Liver (tissue), 10 donors: ENCODE measurements at places on chromosomes 4 and X.
A peak's percentile ranks its signal among the peaks of the same experiment; 100 is the strongest.

GRCh38 chrX:44035571-44035970 lies 62.4 kb upstream of the NDP start:
- no peak for DNase-seq

DNA sequence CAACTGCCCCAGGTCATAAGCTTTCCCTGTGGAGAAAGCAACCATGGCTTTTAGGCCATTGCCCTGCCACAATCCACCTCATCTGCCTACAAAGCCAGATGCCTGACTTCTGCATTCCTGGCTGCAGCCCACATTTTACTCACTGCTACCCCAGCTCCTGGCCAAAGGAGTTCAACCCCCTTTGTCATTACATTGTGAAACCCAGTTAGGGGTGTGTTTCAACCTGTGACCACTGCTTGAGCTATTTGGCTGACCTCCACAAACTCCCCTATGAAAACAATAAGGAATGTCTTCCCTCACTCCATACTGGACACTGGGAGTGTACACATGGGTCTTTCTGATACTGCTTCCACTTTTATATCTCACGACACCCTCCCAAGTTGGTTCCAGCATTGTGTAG lies 589.2 kb downstream of the SH3BGRL start:
- DNase-seq = no peak

DNA sequence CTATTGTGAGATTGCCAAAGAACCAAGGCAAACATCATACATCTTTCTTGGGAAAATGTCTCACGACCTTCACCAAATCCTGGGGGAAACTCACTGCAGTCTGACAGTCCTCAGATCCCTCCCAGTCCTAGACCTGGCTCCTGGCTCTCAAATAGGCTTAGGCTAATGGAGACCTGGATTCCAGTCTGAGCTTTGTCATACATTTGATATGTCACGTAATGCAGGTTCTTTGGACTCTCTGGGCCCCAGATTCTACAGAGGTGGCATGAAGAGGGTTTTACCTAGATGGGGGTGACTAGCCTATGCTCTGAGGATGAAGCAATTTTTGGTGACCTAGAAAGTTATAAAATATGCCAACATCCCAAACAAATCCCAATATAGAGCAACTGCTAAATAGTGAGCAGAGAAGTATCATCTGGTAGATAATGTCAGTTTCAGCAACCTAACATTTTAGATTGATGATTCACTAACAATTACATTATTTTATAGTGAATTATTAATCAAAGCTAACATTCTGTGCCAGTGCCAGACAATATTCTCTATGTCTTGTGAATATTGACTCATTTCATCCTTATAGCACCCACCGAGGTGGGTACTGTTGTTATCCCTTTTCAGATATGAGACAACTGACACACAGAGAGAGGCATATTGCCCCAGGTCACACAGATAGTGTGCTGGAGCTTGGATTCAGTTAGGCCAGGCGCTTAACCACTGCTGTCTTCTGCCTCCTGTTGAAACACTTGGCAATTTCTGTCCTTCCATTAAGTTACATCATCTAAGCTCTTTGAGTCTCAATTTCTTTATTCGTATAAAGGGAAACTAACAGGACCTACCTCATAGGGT lies 195.4 kb upstream of the MAMLD1 start:
- no peak for DNase-seq

- DNase-seq = no peak
Measured at GRCh38 chrX:38221391-38221929, 789 bp upstream of the SRPX start.

- DNase-seq = no peak
Measured at GRCh38 chr4:83128240-83128929, 13.9 kb upstream of the PLAC8 start.

DNA sequence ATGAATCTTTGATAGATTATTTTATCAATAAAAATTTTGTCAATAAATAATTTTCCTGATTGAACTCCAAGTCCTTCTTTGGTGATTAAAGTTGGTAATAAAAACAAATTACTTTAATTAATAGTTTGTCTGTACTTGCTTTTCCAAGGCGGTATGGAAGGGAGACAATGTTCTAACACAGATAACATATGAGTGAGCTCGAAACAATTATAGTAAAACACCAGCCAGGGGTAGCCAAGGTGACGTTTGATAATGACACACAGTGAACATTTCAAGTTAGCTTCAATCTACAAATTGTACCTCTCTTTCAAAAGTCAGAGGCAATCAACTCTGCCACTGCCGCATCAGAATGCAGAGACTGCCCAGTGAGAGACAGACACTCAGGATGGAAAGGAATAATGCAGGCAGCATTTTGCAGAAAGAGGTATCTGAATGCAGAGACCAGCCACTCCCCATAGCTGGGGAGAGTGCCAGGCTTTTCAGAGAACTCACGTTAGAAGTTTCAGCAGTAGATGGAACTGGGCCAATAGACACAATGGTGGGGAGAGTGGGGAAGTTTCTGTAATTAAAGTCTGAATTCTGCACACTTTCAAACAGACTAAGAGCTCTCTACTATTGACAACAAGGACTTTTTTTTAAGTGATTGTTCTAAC lies 18.1 kb upstream of the ATOH1 start:
- DNase-seq = no peak

DNA sequence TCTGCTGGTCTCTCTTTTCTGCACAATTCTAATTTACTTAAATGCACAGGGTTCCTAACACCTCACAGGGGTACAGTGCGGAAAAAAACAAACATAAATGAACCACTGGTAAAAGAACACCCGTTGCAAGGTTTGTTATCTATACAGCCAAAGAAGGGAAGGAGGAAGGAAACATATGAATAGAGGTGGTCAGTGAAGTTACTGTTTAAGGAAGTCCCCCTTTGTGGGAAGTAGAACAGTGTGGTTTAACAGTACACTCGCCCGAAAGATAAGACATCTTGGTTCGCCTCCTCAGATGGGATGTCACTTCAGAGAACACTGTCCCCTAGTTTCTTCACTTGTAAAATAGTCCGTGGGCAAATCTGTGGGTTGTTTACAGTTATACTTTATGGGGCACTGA lies 57.5 kb downstream of the TEC start:
- no peak for DNase-seq

DNA sequence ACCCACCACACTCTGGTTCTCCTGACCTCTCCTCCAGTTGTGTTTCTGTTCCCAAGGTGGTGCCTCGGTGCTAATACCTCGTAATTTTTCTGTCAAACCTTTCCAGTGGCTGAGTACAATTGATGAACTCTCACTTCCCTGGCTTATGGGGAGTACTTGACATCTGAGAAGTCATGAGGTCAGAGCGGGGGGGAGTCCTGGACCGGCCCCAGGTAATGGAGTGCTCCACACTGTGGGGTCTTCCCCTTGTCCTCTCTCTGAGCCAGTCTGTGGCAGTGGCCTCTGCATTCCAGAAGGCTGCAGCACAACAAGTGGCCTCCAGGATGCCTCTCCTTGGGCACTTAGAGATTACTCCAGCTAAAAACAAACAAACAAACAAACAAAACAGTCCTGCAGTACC lies 122.5 kb upstream of the TRIM2 start:
- DNase-seq = no peak

DNA sequence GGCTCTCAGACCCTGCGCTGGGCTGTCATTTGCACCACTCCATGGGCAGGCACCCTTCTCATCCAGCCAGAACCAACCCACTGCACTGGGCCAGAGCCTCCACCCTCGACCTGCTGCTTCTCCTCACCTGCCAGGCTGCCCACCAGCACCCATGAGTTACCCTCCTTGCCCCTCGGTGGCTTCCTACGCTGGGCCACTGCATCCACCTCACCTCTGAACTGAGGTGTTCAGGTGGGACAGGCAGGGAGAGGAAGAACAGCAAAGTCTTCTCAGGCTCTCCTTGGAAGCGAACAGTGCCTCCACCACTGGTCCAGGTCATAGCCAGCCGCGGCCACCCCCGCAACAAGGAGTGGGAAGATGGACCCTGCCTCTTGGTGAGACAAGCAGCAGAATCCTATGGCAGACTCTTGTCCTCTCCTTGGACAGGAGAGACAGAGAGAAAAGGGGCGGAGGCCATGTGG lies 32.4 kb upstream of the HMX1 start:
- no peak for DNase-seq

DNA sequence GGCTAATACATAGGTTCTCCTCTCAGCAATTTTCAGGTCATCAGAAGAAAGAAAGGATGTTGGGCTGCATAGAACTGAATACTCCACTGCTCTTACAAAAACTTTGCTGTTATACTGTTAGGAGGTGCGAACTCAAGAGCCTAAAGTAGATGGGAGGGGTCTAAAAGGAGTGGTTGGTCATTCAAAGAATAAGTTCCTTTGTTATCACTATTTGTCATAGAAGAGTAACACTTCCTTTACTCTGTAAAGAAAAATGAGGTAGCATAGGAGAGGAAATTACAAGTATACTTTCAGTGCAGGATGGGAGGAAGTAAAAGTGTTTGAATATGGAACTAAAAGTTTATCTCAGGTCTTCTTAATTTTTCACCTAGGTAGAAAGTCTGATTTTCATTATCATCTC lies 61.5 kb downstream of the CCNI start:
- DNase-seq = no peak

DNA sequence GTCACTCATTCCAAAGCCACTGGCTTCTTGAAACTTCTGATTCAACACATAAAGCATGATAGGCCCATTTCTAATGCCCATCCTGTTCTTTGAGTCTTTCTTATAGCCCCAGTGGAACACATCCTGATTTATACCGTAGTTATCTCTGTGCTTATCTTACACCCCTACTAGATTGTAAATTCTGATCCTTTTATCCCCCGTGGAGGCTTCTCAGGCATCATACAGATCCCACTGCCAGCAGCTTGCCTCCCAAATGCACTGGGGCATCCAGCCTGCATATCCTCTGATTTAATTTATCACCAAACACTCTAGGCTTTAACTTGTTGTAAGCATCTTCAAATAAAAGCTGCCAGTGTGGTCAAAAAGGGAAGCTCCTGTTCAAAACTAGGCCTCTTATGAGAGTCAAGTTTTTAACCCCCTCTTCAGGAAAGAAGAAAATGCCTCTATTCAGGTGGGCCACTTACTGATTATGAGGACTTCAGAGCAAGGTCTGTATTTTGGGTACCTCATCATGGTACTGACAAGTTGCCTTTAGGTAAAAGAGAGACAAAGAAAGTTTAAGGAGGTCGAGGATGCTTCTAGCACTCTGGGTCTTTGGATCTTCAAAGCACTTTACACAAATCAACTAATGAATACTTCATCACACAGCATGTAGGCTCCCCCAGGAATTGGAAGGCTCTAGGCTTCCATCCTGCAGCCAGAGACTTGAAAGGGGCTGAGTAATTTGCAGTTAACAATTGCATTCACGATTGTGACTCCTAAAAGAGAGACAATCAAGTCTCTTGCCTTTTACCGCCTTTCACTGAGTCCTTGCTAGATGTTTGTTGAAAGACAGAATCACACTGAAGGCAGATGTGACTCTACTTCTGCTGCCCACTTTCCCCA lies 95.8 kb upstream of the LDB2 start:
- no peak for DNase-seq

- DNase-seq = no peak
Measured at GRCh38 chr4:6971536-6972374, 62.1 kb downstream of the TBC1D14 start.

GRCh38 chr4:156516698-156517097 lies 454.9 kb downstream of the PDGFC start:
- no peak for DNase-seq

GRCh38 chrX:149962859-149963757 lies 24.8 kb upstream of the EOLA2 start:
- DNase-seq = peak; percentile 34

DNA sequence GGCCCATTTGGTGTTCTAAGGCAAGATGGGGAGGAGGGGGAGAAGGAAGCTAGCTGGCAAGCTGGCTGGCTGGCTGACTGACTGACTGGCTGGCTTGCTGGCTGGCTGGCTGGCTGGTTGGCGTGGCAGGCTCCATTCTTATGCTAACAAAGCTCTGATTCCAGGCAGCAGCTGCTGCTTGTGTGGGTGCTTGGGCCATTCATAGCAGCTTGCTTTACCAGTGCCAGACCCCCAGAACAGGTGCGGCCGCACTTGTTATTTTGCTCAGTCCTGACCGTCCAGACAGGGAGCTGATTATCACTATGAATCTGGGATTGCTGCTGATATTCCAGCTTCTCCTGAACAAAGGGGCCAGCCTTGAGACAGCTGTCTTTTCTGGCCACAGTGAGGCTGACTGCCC lies 131.2 kb upstream of the PAK3 start:
- no peak for DNase-seq

GRCh38 chr4:74997948-74998729 lies 65.2 kb downstream of the PARM1 start:
- DNase-seq = no peak

- DNase-seq = no peak
Measured at GRCh38 chrX:48720577-48721250, 24.2 kb downstream of the SUV39H1 start.

- no peak for DNase-seq
Measured at GRCh38 chr4:139933541-139933940, 220.4 kb downstream of the MAML3 start.

DNA sequence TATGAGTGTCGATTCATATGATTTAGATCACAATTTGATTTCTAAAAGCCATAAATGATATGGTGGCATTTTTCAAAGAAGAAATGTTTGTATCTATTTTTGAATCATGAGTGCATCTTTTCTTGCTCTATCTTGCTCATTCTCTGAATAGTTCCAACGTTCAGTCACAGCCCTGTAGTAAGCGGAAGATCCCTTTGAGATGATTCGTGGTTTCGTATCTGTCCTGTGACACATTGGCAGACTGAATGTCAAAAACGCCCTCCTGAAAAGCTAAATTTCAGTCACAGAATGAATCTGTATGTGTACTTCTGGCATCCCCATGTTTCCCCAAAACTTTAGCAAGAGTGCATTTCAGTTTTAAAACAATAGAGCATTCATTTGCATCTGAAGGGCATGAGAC lies 1066.9 kb upstream of the TENM3 start:
- no peak for DNase-seq

DNA sequence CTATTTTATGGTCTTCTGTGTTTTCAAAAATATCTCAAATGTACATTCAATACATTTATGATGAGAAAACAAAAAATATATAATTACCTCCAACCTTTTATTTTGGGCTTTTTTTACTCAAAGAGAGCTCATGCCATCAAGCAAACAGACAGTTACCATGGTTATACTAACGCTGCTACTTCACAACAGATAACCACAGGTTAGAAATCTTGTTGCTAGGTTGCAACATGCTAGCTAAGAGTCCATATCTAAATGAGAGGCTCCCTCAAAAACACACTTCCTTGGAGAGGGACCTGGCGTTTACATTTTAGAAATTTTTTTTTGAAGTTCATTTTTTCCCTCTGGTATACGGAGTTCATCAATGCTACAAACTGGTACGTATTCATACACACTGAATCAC lies 44.3 kb downstream of the TBC1D9 start:
- DNase-seq = no peak
